Activated CD4-positive, alpha-beta T cell treated with anti-CD3 and anti-CD28 coated beads, Interleukin-2, amount 50 U/mL, for 48 hours (primary cell): ENCODE measurements at places on chromosomes 12 and 14.

GRCh38 chr12:106190581-106190980, 51.8 kb upstream of the NUAK1 start:
- no peak for DNase-seq

GRCh38 chr14:105378199-105378598, 20.1 kb upstream of the TEX22 start:
- no peak for DNase-seq

DNA sequence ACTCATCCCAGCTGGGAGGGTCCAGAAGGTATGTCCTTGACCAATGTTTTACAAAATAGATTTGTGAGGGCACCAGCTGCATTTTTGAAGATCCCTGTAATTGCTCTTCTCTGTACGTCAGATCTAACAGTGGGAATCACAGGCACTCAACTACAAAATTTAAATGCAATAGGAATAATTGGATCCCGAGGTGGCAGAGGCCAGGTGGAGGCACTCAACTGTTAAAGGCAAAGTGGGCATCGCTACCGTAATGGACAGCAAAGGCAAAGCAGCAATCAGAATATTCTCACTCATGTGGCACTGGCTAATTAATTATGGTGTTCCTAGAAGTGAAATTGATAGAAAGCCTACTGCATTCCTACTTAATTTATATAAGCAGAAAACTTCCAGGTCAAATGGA, 27.9 kb upstream of the PSMC1 start:
- DNase-seq, result no peak

- no peak for DNase-seq
Measured at GRCh38 chr12:69756088-69756755, 17.6 kb downstream of the RAB3IP start.

DNA sequence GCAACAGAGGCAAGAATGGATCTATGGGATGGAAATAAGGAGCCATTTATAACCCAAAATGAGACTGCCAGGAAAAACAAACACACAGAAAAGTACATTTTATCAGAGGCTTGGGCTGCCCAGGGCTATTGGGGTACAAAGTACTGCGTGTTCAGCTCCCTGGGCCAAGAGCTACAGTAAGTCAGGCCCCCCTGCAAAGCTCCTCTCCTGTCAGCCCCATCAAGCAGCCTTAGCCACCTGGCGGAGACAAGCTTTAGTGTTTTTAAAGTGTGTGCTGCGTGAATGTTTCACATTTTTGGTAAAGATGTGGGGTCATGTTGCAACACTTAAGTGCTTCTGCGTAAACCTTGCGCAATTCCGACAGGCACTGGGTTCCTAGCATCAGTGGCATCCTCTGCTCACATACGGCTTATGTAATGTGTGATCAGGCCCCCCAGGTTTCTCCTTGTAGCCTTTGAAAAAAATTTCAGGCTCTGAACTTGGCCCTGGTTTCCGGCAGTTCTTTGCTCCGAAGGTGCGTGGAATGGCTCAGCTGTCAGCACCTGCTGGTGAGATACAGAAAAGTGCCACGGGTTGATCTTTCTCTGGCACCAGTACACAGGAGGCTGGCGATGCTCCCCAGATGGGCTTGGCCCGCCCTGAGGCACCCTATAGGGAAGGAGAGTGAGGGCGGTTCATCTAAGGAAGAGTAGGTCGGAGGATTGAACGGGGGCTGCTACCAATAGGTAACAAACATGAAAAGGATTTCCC, 198.7 kb upstream of the EEA1 start:
- no peak for DNase-seq
